ENCODE measurements at places on chromosomes 7 and 10.

- no peak for DNase-seq
These were observed 55.5 kb upstream of the CABCOCO1 start for GRCh38 chr10:61606959-61607907.

GRCh38 chr7:4394736-4395135, 287.4 kb upstream of the FOXK1 start:
- no peak for DNase-seq

DNA sequence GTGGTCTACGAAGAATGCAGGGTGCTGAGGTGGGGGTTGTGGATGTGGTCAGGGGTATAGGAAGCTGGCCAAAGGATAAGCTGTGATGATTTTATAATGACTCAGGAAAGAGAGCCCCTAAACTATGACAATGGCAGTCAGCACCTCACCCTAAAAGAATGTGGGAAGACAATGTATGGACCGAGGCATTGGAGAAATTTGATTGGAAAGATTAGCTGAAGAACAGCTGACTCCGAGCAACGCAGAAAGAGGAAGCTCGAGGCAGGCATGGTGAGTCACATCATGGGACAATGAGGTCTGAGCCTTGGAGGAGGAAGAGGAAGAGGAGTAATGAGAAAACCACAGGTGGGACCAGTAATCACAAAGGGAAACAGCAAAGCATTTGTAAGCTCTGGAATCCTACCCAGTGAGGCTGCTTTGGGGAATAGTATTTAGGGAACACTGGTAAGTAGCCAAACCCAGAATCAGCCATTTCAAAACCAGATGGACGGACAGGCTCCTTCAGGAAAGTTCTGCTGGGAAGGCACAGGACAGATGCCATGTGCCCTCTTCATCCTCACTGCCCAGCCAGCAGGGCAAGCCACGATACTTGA, 295.4 kb downstream of the PRPF18 start:
- DNase-seq = no peak

- no peak for DNase-seq
These were observed 124.1 kb downstream of the MAD1L1 start for GRCh38 chr7:2108501-2109250.

DNA sequence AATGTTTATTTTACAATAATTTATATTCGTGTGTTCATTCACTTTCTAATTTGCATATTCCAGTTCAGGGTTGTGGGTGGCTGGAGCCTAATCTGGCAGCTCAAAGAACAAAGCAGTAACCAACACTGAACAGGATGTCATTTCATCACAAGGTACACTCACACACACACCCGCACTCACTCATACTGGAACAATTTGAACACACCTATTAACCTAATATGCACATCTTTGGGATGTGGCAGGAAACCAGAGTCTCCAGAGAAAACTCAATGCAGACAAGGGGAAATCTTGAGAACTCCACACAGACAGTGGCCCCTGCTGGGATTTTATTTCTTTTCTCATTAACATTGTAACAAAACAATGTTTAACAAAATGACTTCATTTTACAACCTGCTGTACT, 97.4 kb downstream of the TWIST1 start:
- DNase-seq = no peak

- no peak for DNase-seq
These were observed 95.5 kb downstream of the PPP1R17 start for GRCh38 chr7:31782411-31782991.

GRCh38 chr10:6593241-6593671, 13.2 kb upstream of the PRKCQ start:
- DNase-seq = no peak

DNA sequence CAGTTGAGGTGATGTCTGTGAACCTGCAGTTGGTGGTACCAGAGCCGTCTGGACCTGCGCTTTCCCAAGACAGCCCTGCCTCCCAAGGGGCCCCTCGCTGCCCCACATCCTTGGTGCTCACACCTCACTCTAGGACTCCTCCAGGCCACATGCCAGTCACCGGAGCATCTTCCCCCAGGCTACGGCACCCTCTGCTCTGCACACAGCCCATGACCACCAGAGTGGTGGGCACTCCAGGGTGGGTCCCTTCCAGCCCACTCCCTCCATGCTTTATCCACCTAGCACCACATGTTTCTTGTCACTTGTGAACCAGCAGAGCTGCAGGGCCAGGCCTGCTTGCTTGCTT, 183.7 kb upstream of the SH2B2 start:
- DNase-seq = no peak

- DNase-seq = no peak
These were observed 190.9 kb downstream of the RPS24 start for GRCh38 chr10:78224602-78225001.

DNA sequence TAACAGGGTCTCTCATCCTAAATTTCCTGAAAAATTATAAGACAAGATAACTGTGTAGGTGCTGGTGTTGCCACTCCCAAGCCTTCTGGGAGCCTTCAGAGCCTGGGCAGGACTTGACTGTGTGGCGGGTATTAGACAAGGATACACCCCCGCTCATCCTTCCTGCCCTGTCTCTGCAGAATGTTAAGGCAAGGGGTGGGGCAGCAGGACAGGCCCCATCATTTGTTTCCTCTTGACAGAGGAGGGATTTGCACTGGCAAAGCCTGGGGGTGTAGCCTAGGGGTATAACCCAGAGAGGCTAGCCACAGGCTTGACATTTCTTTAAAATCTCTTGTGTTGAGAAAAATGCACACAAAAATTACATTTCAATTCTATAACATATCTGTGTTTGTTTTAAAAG, 63.5 kb downstream of the GOLGA7B start:
- no peak for DNase-seq

GRCh38 chr7:2460641-2461040, 15.6 kb downstream of the GRIFIN start:
- no peak for DNase-seq

DNA sequence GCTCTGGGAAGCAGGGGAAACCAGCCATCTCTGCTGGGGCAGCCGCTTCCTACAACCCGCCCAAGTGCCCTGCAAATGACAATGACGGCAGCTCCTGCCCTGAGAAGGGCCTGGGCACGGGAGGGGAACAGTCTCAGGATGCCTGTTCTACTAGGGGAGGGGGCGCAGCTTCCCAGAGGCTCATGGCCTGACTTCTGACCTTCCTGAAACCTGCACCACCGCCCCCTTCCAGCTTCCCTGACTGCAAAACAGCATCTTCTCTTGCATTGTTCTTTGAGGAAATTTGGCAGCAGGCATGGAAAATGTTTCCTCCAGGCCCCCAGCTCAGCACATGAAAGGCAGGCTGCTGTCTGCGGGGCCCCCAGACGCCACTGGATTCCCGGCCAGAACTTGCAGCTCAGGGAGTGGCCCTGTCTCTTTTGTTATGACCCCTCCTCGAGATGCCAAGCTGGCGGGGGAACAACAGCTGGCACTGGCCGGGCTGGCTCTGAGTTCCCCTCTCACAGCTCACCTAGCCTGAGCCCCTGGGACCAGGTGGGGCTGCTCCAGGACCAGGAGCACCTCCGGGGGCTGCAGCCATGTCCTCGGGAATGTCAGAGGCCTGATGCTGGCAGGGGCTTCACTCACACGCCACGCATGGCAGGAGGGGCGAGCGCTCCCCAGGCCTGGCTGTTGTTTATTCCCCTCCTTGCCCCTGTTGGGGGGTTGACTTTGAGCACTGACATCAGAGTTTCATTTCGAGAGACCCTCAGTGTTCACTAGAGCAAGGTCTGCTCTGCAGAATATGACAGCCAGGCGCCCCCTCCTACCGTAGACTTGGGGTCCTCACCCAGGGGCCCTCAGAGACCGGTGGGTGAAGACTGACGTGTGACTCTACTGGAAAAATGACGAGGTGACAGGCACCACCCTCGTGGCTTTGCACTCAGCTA, 62.7 kb downstream of the CALML3 start:
- no peak for DNase-seq

GRCh38 chr7:132491391-132491945, 84.8 kb downstream of the PLXNA4 start:
- DNase-seq = no peak

DNA sequence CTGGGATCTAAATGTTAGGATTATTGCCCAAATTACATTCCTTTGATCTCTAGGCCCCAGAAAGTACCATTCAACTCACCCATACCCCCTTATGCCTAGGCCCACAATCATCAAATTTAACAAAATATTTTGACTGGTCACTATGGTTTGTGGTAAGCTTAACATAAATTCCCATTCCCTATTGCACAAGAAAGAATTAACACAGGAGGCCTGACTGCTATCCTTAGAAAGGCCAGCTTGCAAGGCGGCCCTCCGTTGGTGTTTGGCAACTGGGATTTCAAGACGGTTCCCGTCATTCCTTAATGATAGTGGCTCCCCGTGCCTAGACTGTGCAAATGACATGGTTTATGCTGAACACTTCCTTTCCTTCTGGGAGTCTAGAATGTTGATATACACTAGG, 29.6 kb downstream of the ARHGAP21 start:
- no peak for DNase-seq

- no peak for DNase-seq
These were observed 100.8 kb upstream of the ARHGAP21 start for GRCh38 chr10:24824536-24824935.

DNA sequence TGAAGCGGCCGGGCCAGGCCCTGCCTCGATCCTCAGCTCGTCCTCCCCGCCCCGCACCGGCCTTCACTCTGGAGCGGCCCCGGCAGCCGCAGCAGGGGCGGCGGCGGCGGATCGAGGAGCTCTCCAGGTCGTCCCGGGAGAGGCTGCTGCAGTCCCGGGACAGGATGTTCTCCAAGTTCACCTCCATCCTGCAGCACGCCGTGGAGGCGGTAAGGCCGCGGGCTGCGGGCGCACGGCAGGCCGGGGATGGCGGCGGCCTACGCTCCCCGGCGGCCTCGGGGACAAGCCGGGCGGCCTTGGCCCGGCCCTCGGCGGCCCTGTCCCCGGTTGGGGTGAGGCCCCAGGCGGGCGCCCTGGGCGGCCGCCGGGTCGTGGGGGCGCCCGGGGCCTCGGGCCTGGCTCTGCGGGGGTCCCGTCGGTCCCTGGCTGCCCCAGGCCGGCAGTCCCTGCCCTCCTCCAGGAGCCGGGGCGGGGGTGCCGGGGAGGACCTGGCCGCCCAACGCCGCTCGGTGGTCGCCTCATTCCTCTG, 399 bp downstream of the FHIP2A start:
- no peak for DNase-seq

DNA sequence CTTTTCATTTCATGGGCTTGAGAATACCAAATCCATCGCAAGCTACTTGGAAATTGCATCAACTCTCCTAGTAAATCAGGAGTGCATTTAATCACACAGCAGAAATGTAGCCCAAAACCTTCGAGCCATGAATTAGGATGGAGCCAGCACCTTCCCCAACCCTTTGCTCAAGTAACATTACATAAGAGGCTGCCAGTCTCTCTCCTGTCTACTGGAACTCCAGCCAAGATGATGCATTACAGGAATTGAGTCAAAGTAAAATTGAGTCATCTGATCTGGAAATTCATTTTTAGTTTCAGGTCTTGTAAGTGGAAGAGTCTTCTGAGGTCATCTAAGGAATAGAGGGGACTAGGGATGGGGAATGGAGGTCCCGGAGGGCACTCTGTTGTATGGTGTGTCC, 69.7 kb upstream of the FHIP2A start:
- DNase-seq = no peak

DNA sequence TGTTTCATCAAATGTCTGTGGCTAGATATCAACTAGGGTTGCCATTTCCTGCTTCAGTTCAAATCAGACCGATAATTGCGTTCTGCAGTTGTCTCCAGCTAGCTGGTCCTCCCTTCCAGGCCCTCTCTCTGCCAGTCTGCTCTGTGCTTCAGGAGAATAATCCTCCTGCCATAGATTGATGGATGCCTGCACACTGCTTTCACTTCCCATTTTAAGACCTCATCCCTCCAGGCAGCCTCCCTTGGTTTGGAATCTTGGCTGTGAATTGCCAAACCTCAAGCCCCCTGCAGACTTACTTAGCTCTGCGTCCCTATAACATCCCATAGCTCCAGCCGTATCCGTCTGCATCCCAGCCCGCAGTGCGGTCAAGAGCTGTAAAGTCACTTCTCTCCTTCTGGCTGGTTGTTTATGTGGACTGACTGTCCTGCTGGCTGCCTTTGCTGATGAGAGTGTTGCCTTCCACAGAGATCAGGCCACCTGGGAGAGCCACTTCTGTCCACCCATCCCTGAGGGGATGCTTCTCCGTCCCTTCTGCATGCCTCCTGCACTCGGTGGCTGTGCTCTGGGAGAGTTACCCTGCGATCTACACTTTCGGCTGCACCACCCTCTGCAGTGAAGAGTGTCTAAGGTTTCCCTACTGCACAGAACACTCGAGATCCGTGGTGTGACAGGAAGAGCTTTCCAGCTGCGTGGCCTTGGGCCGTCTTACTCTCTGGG, 22.4 kb upstream of the KLF6 start:
- DNase-seq = no peak

GRCh38 chr10:129900825-129901224, 63.2 kb downstream of the EBF3 start:
- DNase-seq = no peak

DNA sequence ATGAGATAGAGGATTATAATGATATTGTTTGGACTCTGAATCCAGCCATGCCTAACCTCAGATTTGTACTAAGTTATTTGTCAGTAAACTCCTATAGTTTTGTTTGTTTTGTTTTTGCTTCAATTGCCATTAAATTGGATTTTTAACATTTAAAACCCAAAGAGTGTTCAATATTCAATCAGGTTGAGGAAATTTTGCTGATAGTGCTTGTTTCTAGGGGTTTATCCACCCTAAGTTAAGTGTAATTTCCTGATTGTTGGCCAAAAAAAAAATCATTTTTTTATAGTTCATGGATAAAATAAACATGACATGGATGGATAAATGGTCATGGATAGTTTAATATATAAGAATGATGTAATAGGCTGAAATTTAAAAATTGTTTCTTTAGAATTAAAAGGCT, 11.4 kb upstream of the BET1 start:
- DNase-seq = no peak

GRCh38 chr10:78579995-78580394, 488.8 kb upstream of the ZMIZ1 start:
- DNase-seq = no peak

- DNase-seq = no peak
These were observed 179.5 kb downstream of the DPP6 start for GRCh38 chr7:154231732-154232131.

DNA sequence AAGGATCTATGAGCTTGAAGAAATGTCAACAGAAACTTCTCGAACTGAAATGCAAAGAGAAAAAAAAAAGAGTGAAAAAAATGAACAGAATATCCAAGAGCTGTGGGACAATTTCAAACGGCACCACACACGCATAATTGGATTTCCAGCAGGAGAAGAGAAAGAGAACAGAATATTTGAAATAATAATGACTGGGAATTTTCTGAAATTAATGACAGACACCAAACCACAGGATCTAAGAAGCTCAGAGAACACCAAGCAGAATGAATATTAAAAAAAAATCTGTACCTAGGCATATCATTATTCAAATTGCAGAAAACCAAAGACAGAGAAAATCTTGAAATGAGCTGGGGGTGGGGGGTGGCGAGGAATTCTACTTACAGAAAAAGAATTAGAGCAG, 27.2 kb downstream of the DPYSL4 start:
- no peak for DNase-seq

- no peak for DNase-seq
These were observed 511.6 kb downstream of the CALN1 start for GRCh38 chr7:71900556-71900955.

GRCh38 chr10:110429301-110429700, 68.4 kb upstream of the DUSP5 start:
- no peak for DNase-seq

- no peak for DNase-seq
These were observed 71.6 kb upstream of the GJD4 start for GRCh38 chr10:35533565-35533964.
